ENCODE measurements at places on chromosomes 4 and X.
A peak's percentile ranks its signal among the peaks of the same experiment; 100 is the strongest.

- DNase-seq: no peak
Measured at GRCh38 chr4:2652415-2653160, 103.5 kb downstream of the TNIP2 start.

GRCh38 chr4:7045961-7046921 lies 3.1 kb downstream of the TADA2B start:
- no peak for DNase-seq

DNA sequence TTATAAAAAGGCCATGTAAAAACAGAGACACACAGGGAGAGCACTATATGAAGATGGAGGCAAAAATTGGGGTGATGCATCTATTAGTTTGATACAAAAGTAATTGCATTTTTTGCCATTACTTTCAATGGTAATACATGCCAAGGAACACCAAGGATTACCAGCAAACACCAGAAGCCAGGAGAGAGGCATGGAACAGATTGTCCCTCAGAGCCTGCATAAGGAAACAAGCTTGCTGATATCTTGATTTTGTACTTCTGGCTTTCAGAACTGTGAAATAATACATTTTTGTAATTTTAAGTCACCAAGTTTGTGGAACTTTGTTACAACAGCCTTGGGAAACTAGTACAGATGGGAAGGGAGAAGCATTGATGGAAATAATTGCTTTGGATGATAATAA lies 45.6 kb upstream of the BOD1L1 start:
- DNase-seq: no peak

DNA sequence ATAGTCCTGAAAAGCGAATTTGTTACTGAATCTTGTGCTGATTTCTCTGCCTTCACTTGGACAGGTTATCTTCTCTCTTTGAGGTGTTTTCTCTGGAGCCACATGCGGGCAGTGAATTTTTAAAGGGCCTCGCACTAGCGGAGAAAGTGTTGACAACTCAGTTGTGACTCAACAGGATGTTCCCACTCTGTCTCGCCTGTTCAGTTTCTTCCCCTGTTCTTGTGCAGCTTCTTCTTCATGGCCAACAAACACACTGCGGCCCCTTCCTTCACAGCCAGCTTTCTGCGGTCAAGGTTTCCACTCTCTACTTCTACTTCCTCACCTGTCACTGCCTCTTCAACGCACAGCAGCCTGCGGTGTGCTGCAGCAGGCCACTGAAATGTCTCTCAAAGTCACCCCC lies 1.1 kb upstream of the SHROOM4 start:
- DNase-seq: no peak

GRCh38 chr4:16693641-16694040 lies 204.8 kb downstream of the LDB2 start:
- DNase-seq: no peak

DNA sequence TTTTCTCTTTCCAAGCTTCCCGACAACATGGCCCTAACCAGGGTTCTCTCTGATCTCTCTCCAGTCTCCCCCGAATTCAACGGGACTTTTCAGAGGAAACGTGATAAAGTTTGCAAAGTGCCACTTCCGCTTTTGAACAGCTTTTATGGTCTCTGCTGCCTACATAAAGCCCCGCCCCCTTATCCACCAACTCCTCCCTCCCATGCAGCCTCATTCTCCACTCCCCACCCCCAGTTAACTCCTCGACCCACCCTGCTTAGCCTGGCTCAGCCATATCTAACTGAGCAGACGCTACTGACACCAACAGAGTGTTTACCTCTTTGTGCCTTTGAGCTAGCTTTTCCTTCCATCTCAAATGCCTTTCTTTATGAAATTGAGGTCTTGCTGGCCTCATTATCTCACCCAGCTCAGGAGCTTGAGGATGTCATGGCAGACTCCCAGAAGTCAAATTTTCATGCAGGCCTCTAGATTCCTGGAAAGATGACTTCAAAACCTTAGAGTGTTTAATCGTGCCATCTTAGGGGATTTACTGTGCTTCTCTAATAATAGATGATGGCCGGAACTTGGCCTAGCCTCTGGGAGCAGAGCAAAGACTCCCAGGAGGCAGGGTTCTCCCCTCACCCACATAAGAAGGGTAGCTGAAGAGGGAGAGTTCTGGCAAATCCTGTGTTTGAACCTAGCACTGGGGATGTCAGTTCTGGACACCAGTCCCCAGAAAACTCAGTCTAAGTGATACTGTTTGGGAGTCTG lies 606.0 kb downstream of the BCOR start:
- no peak for DNase-seq

- DNase-seq: no peak
Measured at GRCh38 chr4:35884714-35885480, 359.4 kb downstream of the ARAP2 start.

DNA sequence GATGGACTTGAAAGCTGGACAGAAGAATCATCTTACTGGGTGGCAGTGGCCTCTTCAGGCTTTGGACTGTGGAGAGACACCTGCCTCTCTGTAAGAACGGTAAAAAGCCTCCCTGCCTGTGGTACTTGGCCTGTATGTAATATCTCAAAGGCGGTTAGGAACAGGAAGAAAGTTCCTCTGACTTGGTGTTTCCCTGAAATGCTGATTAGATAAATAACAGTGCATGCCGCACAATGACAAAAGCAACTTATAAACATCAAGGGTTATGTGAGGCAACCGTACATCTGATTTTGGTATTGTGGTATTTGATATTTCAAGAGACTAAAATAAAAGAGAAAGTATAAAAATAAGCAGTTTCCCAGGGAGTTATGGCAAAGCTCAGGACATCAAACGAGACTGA lies 92.4 kb upstream of the SORBS2 start:
- no peak for DNase-seq

GRCh38 chr4:143782521-143782920 lies 82.0 kb upstream of the FREM3 start:
- no peak for DNase-seq

DNA sequence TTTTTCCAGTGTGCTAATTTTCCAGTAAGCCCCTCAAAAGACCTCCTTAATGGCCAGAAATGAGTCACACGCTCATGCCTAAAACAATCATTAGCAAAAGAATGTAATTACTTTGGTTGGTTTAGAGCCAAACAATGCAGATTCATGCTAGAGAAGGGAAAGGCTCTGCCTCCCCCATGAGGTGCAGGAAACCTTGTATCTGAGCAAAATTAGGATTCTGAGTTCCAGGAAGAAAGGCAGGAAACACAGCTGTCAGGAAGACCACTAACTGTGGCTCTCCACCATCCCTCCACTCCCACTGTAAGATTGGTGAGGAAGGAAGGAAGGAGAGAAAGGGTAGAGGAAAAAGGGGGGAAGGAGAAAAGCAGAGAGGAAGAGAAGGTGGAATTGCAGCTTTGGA lies 104.9 kb upstream of the DHX15 start:
- DNase-seq: no peak

DNA sequence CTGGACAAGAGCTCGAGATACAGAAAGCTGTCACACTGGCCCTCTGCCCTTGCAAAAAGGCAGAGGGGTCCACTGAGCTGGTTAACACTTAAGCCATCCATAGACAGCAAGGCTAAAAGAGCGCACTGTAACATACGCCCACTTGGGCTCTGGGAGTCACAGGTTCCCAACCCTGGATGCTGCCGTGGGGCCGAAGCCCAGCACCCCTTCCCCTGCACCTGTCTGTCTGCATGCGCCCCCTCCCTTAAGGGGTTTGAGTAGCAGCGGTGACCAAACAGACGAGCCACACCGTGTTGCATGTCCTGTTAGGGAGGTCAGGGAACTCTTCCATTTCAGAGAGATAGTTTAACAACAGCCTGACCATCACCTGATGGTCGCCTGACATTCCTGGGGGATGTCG lies 138.4 kb upstream of the GALNTL6 start:
- no peak for DNase-seq

DNA sequence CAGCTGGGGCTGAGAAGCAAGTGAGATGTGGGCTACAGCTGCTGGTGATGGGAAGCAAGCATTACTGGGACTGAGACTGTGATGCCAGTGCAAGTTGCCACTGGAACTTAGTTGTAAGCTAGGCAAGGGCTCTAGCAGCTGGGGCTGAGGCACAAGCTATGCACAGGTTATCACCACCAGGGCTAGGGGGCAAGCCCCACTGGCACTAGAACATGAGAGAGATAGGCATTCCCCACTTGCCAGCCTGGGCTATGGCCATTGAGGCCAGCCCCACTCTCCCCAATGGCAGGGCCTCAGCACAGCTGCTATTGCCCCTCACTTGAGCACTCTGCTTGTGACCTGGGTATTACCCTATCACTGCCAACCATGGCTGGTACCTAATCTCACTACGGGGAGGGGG lies 130.8 kb upstream of the SMIM31 start:
- DNase-seq: no peak

DNA sequence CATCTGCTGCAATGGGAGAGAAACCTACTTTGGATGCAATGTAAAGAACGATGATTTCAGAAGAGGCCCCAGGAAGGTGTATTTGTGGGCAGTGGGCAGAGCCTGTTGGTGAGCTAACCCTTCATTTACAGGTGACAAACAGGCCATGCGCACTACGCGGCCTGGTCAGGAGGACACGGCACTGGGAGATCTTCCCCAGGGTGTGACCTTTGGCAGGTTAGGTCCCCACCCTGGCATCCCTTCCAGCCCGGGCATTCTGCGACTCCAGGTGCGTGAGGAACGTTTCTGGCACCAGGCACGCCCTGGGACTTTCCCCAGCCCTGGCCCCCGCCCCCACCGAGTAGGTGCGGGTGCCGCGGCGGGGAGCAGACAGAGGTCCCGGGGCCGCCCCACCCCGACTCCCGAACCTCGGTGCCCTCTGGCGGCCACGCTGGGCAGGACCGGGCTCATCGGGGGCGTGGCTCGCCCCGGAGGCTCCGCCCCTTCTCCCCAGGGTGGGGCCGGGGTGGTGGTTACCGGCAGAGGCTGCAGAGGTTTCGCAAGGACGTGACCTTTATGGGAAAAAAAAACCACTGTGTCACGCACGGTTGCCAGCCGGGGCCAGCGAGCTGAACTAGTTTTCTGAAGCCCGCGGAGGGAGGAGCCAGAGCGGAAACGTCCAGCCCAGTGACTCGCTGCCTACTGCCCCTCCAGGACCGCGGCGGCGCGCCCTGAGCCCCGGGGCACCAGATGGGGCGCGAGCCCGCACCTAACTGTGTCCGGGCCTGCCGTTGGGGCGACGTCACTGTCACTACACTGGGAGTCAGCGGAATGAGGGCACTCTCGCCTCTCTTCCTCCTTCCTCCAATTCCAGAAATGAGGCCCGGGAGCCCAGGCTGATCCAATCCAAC lies 5.0 kb upstream of the NYX start:
- peak; percentile 81 for DNase-seq

DNA sequence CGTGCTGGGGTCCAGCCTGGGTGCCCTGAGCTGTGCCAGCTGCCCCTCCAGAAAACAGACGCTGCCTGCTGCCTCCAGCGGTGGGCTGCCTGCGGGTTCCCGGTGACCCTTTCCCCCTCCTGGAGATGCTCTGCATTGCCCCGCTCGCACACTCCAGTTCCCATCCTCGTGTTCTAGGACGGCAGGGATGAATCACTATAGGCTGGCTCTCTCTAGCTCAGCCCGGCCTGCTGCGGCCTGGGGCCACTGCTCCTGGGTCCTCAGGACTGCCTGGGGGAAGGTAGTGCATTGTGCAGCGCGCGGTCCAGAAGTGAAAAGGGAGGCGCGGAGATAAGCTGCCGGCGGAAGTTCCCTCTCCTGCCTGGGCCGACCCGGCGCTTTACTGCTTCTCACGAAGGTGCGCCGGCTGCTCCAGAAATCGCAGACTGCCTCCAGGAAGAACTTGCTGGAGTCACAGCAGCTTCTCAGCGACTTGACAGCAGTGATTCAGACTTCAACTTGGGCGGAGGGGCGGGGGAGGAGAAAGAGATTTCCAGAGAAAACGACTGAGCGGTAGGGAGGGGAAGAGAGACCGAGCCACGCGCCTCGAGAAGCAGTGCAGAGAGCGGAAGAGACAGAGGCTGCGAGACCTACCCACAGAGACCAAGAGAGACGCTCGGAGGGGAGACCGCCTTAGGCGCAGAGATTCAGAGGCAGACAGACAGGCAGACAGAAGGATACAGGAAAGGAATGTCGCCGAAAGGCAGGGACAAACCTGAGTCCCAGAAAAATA lies 6.7 kb upstream of the MSX1 start:
- no peak for DNase-seq

- peak; percentile 43 for DNase-seq
Measured at GRCh38 chr4:127533028-127533700, 99.6 kb upstream of the INTU start.

All from left ventricle myocardium inferior (tissue), 1 donor.